Stimulated activated CD4-positive, alpha-beta T cell treated with anti-CD3 and anti-CD28 coated beads, Interleukin-2, amount 100 ng/mL, for 48 hours (primary cell): ENCODE measurements at places on chromosomes 12 and 14.

DNA sequence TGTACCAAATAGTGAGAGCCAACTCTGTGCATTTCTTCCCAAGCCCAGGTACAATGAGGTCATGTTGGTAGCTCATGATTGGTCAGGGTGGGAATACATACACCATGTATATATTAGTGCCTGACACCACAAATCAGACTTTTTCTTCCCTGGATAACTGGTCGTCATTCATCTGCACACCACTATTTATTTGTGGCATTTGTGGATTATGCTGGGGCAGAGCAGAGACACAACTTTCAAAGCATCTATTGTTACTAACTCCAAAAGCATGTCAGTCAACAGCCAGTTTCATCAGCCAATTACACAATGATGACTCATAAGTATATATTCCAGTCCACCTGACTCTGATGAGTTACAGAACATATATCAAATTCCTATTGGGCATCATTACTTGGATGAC, 181.7 kb downstream of the ADAMTS20 start:
- DNase-seq, result no peak

DNA sequence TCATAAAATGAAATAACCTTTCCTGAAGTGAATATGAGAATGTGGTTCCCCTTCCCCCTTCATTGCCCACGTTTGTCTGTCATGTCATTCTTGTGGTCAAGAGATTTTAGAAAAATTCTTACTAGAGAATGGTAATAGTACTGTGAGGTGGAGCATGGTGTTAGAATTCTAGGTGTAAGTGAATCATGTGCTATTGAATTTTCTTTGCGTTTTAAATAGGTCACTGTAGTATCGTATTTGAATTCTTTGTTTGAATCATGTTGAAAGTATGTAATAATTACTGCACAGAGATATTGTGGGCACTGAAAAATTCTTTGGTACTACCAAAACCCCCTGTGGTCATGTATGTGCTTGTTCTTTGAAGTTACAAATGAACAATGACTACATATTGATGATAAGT, 49.9 kb downstream of the FUT8 start:
- DNase-seq, result peak; percentile 14

DNA sequence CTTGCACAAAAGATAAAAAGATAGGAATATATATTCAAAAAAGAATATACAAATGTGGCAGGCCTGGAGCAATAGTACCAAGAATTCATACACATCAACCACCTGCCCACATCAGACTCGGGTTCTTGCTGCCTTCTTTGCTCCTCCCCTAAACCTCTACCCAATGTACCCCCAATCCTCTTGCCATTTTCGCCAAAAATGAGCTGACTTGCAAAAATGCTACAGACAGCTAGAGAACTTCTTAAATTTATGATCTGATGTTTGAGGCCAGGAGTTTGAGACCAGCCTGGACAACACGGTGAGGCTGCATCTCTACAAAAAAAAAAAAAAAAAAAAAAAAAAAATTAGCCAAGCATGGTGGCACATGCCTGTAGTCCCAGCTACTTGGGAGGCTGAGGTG, 42.9 kb upstream of the SAV1 start:
- DNase-seq, result no peak

GRCh38 chr14:99313234-99313633, 41.2 kb upstream of the BCL11B start:
- no peak for DNase-seq

DNA sequence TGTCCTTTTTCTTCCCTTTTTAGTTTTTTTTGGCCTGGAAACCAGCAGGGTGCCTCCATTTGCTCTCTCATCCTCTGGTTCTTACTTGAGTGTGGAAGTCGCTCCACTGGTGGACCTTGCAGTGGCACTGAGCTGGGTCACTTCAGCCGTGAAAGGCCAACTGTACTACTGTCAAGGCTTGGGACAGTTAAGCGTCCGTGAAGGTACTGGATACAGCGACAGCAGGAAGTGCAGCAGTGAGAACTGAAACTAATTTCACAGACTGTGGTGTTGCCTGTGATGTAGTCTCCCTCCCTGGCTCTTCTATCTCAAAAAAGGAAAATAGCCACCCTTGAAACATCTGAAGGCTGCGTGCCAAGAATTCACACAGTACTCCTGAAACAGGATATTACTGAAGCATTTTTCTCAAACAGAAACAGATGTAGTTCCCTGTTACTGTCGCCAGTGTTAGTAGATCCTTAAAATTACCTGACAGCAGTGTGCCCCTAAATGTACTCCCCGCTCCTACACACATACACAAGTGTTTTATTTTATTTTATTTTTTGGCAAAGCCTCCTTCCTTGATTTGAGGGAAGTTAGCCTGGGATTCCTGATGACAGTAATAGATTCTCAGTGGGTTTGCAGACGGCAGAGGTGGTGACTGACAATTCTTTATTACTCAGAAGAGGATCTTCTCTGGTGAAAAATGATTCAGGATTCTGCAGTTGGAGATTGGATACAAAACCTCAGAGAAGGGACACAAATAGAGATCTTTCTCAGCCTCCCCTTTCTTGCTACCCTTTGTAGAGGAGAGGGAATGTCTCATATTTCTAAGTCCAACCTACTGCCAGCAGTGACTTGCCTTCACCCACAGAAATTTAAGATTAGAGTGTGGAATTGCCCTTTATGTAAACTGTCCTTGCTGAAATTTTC, 4.4 kb downstream of the SUSD6 start:
- DNase-seq, result no peak

DNA sequence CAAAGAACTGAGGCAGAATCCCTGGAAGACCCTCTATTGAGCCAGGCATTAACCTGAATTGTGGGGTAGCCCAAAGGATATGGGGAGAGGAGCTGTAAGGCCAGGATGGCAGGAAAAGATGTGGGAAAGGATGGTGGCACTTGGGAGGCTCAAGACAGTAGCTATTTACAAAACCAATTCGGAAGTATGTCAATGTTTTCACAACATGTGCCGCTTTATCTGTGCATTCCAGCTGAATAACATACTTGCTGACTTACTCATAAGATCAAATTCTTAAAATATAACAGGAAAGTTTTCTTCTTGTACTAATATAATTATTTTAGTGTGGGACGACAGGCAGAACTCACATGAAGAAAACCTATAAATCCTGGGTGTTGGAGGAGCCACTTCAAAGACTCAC, 10.6 kb downstream of the BBS10 start:
- DNase-seq, result no peak

DNA sequence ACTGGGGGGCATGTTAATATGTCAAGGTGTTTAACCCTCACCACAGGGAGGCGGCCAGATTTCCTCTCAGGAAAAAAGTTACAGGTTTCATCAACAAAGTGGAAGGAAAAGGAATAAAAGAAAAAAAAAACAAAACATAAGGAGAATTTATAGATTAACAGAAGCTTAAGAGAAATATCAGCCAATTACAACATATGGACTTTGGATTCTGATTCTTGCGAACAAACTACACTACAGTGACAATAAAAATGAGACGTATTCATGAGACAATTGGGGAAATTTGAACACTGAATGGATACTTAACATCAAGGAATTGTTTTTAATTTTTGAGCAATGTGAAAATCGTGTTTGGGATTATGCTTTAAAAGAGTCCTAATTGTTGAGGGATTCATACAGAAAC, 60.4 kb downstream of the CALM1 start:
- DNase-seq, result no peak

DNA sequence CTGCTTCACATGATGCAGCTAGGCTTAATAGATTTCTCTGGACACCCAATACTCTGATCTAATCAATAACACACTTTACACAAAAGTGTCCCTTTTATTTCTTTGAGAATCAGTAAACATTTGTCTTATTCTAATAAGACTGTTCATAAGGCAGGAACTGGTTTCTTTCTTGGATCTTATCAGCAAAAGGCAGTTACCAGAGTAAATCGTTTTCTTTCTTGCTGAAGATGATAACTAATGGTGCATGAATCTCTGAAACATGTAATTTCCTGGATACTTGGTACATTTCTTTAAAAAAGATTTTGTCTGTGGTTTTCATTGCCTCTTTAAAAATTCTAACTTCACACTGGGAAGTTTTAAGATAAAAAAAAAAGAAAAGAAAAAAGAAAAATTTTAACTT, 39.6 kb downstream of the WIF1 start:
- no peak for DNase-seq

DNA sequence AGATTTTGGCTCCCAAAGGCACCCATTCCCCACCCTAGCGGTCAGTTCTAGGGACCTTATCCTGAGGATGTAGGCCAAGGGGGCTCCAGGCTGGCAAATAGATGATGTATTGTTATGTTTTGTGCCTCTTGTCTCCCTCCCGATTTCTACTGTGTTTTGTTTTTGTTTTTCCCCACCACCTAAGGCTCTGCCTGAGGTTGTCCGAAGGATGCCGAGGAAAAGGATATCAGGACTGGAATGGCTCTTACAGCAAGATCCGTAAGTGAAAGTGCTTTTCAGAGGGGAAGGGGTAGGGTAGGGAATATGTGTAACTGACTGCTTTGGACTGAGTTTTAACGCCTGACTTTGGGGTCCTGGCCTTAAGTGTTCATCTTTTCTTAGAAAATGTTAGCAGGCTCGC, 6.6 kb downstream of the FOXG1 start:
- no peak for DNase-seq

DNA sequence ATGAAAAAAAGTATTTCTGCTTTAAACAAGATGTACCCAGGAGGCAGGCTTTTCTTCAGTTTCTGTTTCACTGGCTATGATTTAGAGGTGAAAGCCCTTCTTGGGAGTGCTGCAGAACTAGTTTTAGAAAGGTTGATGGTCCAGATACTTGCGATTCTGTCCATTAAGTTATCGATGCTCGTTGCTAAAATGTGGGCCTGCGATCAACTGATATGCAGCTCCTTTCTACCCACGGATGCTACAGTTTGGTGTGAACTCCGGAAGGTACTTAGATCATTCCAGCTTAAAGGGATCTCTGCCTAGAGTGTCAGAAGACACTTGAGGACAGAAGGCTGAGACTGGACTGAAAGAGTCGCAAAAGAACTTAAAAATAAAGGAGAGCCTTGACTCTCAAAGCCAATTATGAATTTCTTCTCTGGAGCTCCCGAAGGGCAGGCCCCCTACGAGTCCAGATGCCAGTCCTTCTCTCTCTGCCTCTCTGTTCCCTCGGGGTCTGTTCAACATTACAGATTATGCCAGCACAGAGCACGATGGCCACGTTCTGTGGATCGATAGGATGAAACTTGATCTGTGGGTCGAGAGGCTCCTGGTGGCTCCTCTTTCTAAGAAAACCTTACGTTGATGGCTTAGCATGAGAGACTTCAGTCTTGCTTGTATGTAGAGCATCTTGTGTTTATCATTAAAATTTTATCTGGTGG, 40.0 kb downstream of the FBXW8 start:
- no peak for DNase-seq

DNA sequence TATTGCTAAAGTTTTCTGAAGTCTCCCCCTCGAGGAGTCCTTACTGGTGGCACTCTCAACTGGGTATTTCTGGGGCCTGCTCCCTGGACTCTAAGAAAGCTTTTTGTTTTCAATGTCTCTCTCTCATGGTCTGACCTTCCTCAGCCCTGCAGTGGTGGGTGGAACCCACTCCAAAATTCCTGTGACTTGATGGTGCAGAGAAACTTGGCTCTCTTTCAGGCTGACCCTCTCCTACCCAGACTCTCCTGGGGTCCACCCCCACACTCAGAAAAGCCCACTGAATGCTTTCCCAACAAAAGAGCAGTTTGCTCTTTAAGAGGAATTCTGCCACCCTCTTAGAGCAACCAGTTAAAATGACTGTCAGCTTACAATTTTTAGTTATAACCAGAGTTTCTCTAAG, 967 bp upstream of the PTCSC3 start:
- no peak for DNase-seq

DNA sequence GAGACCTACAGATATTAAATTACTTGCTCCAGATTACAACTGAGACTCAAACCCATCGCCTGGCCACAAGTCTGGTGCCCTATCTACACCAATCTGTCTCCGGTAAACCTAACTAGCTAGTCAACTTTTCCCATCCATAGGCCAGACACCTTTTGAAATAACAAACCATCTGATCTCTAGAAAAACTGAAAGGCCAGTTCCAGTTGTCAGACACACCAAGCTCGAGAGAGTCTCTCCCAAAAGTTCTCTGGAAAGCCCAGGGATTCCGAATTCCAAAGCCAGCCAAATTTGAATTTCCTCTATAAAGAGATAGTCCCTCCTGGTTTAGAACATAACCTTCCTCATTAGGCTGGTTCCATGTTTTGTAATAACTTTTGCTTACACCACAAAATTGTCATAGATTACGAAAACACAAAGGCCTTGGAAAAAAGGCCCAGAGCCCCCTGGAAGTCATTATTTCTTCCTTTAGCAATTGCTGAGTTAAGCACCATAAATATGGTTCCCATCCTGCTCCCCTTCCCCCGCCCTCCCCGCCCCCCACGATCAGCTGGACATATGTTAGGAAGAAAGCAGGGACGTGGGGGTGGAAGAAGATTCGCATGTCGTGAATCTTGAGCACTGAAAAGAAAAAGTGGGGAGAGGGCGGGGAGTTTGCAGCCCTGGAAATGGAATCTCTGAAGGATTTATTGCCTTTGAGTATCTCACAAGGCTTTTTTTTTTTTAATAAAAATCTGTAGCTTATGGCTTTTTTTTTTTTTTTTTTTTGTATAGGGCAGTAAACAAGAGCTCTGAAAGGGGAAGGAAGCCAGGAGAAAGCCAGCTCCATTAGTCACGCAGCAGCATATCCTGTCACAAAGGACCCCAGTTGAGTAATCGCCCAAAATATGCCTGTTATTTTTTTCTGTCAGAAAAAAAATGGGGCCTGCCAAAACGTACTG, 110.4 kb downstream of the ZFP36L1 start:
- DNase-seq, result no peak

- no peak for DNase-seq
Measured at GRCh38 chr12:19261773-19262172, 132.2 kb downstream of the PLEKHA5 start.

DNA sequence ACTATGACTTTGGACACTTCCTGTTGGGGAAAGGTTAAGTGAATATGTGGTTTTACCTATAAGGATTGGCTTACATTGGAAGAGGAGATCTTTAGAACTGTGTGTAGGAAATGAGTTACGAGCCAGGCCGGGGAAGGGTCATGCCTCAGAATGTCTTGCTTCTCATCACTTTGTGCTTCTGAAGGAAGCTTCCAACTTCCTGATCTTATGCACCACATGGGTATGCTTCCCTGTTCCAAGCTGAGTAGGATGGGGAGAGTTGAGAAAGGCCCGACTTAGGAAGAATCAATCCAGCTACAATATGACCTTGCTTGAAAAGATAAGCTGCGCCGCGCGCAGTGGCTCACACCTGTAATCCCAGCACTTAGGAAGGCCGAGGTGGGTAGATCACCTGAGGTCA, 59.9 kb downstream of the STXBP6 start:
- DNase-seq, result no peak

- no peak for DNase-seq
Measured at GRCh38 chr12:75661908-75662307, 150.5 kb upstream of the KRR1 start.
